ENCODE measurements at places on chromosomes 12 and 14.

- DNase-seq = no peak
Observed at GRCh38 chr14:20679907-20680306, 4.5 kb upstream of the RNASE4 start.

- no peak for DNase-seq
Observed at GRCh38 chr12:102376181-102376747, 104.1 kb downstream of the IGF1 start.

- no peak for DNase-seq
Observed at GRCh38 chr12:94909663-94910062, 93.8 kb downstream of the NDUFA12 start.

GRCh38 chr14:89365061-89365801 lies 51.8 kb downstream of the FOXN3 start:
- DNase-seq = no peak

GRCh38 chr14:44403193-44403592 lies 103.9 kb downstream of the FSCB start:
- DNase-seq = no peak

- no peak for DNase-seq
Observed at GRCh38 chr12:2195085-2195484, 142.3 kb downstream of the CACNA1C start.

GRCh38 chr14:20711261-20711660 lies 22.7 kb downstream of the ANG start:
- DNase-seq = no peak

GRCh38 chr14:97022741-97023140 lies 225.6 kb downstream of the VRK1 start:
- DNase-seq = no peak

DNA sequence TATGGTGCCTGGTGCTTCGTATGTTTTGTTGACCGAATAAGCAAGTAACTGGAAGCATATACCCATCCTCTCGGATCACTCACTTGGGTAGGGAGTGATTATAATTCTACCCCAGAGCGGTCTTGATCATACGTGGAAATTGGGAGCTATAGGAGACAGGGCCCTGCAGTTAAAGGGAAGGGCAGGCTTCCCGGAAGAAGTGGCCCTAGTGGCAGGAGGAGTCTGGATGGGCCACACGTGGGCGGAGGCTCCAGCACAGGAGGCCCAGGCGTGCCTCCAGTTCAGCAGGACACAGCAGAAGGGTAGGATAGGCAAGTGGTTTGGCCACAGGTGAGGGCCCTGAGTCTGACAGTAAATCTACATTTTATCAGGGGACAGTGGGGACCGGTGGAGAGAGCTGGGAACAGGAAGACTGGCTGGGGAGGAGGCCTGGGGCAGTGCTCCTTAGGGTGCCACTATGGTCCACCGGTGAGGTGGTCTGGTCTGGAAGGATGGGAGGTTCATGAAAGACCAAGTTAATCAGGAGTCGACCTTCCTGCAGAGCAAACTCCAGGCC lies 23.5 kb upstream of the YY1 start:
- no peak for DNase-seq

DNA sequence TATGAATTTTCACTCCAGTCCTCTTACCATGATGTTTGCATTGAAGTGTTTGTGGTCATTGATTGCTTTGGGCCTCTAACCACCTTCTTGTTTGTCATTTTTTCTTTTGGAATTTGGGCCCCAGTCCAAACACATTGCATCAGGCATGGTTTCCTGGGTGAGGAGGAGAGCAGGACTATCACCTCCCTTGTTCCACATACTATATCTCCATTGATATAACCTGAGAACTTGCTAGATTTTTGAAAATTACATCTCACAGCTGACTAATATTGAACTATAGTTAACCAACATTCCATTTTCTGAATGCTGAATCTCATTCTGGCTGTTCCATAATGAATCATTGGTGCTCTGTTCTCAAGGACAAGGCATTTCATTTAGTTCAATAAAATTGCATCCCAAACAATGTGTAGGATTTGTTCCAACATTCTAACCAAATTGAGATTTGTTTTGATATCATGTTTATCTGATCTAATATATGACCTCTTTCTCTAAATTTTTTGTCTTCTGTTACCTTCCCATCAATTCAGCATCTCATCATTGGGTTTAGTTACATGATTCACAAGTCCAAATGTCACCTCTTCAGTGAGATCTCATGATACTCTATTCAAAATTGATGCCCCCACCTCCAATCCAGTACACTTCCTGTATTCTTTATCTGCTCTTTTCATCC lies 329.0 kb downstream of the ZFP36L1 start:
- DNase-seq = no peak

All from mesothelial cell of epicardium (in vitro differentiated cells).